Caco-2 (cell line): ENCODE measurements at places on chromosomes 5 and 9. TPM values are rescaled to one million over a fixed set of nuclear protein-coding genes. Genes with fewer than 3 reads are reported as not detected.

DNA sequence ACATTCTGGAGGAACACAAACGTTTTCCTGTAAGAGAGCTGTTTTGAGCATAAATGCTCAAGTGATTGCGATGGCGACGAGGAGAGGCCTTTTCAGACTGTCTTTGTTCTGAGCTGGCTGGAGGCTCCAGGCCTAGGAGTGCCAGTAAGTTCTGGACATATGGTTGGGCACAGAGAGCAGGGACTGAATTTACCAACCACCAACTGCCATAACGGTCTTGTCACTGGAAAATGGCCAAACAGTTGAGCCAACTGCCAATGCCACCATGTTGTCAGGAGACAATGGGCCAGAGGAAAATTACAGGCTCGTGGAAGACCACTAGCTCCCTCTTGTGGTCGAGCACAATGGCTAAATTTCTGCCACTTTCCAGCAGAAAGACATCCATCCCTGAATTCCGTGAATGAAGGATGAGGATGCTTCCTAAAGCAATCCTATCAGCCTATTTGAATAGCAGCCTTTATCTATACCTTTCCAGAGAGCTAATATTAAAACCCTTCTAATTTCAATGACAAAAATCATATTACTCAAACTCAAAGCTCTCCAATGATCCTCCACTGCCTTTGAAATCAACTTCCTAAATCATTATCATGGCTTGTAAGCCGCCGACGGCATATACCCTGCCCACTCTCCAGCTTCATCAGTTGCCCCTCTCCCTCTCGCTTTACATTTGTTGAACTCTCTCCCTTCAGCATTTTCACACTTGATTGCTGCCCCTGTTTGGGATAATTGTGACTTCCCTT, 66.9 kb upstream of the GLIS3 start:
- peak; percentile 38 for DNase-seq

Gene FOXD4L5
- total RNA-seq: 0.25 and 0.42 TPM in 2 replicates

GRCh38 chr9:119095072-119095471, 274.2 kb downstream of the BRINP1 start:
- DNase-seq: no peak

Gene PCDHA9
- not detected in 2 replicates for total RNA-seq

Gene ASPN
- not detected in 2 replicates for total RNA-seq

Gene CAVIN4
- total RNA-seq: 1.5 and 1.7 TPM in 2 replicates

- no peak for DNase-seq
These were observed 29.9 kb downstream of the SKP1 start for GRCh38 chr5:134146651-134147518.

Gene CNOT6
- total RNA-seq: 43.2 and 46.3 TPM in 2 replicates

GRCh38 chr9:14315875-14316601, 2.1 kb upstream of the NFIB start:
- DNase-seq: no peak

DNA sequence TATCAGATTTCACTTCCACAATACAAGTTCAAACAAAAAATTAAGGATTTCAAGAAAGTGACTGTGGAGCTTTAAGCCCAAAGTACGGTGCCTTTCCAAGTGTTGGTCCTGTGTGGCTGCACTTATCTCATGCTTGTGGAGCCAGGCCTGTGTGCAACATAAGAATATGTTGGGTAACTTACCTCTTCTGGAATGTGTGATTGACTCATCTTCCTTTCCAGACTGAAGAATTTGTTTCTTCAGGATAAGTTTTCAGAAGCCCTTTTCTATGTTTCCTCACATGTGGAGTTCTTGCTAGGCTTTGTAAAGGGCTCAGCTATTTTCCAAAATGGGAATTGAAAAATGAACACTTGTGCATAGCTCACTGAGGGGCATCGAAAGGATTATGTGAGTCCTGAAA, 485.1 kb upstream of the PAPPA start:
- no peak for DNase-seq

- no peak for DNase-seq
These were observed 1770.8 kb upstream of the CDH9 start for GRCh38 chr5:28808967-28809810.

Gene FAM151B
- 2.4 TPM in 2 replicates for total RNA-seq

- no peak for DNase-seq
These were observed 25.6 kb downstream of the TMEFF1 start for GRCh38 chr9:100498592-100498991.

Gene C9orf153
- 0.21 TPM in 1 of 2 replicates, not detected in the other for total RNA-seq

DNA sequence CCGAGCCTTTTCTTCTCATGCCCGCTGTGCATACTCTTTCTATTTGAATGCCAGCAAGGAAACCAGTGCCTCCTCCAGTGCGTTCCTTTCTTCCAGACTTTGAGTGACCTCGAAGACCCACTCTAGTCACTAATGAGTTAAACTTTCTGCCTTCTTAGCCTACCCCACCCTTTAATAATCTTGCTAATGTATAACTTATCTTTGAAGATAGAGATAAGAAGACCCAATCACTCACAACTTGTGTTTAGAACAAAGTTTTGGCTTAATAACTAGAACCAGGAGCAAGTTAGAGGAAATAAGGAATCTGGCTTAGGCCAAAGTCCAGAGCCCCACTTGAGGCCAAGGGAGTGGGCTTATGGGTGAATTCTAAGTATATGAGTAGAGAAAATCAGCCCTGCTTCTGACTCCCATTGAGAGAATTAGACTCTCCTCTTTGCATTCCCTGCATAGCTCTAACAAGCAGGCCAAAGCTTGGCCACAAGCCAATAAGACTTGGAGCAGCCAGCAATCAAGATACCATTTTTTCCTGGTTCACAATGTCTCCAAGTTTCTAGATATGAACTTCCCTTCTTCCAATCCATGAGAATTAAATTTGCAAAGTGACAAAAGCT, 181.5 kb upstream of the PIK3R1 start:
- peak; percentile 61 for DNase-seq

DNA sequence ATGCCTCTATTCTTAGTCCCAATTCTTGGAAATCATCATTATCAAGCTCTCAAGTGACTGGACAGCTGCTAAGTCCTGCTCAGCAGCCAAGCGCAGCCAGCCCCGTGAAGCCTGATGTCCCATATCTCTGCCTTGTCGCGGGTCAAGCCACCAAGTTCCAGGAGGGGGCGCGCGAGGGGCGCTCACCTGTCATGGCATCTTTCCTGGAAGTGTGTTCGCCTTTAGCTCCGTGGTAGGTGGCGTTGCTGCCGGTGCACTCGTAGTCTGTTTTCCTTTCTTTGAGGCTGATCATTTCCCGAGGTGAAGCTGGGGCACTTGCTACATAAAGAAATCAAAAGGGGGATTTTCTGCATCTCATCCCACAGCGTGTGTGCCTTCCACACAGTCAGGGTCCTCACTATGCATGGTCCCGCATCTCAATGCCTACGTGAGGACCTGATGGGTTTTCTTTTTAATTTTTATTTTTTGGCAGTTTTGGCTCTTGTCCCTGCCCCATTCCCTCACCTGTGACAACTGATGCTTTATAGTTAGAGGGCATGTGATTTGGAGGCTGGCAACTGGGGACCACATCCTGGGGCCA, 227.0 kb upstream of the DAP start:
- peak; percentile 46 for DNase-seq

Gene HTR4
- not detected in 2 replicates for total RNA-seq

- DNase-seq: no peak
These were observed 509.1 kb downstream of the RASEF start for GRCh38 chr9:82553654-82554366.

DNA sequence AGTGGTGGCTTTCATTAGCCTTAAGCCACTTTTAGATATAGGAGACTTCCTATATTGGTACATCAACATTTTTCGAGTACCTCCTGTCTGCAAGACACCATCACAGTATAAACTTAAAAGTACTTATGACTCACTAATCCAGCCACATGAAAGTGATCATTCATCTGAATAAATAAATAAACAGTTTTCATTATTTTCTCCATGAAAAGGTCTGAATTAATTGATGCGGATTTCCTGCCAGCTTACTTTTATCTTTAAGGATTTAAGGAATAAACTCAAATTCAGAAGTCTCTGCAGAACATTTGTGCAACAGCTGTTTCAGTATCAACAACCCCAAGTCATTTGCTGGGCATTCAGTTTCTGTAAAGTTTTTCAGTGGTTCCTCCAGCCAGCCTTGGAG, 4.0 kb downstream of the SAP30L start:
- no peak for DNase-seq

Gene COL5A1
- 4.8 and 5.7 TPM in 2 replicates for total RNA-seq

Gene ZFP2
- 0.29 and 0.35 TPM in 2 replicates for total RNA-seq

GRCh38 chr9:83920469-83920926, 734 bp downstream of the KIF27 start:
- DNase-seq: no peak

GRCh38 chr9:132731230-132731629, 61.0 kb downstream of the GTF3C4 start:
- no peak for DNase-seq

Gene NDFIP1
- total RNA-seq: 49.0 and 51.6 TPM in 2 replicates

- no peak for DNase-seq
These were observed 294.2 kb upstream of the CYLC2 start for GRCh38 chr9:102700936-102701335.

DNA sequence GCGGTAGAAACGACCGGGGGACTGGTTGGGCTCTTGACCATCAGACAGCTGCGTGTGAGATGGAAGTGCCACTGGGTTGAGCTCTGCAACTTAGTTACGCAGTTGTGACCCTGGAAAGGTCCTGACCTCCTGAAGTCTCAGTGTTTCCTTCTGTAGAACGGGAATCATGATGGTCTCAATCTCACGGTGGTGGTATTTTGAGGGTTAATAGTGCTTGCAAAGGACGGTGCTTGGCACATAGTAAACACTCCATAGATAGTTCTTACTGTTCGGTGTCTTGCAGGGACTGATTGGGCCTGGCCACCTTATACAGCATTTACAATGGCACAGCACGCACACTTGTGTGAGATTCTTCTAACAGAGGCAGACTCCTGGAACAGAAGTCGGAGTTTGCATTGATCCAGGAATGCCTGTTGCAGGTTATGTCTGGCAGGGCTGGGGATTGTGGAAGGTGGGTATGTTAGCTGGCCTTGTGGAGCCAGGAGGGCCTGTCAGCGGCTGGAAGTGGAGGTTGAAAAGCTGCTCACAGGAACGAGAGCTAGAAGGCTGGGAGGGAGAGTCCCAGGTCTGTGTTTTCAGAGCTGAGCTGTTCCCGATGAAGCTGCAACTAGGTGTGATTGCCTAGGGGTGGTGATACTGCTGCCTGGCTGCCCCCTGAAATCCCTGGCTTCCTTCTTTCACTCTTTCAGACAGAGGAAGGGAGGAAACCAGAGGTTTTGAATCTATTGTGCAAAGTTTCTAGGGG, 962 bp upstream of the TXN start:
- no peak for DNase-seq

DNA sequence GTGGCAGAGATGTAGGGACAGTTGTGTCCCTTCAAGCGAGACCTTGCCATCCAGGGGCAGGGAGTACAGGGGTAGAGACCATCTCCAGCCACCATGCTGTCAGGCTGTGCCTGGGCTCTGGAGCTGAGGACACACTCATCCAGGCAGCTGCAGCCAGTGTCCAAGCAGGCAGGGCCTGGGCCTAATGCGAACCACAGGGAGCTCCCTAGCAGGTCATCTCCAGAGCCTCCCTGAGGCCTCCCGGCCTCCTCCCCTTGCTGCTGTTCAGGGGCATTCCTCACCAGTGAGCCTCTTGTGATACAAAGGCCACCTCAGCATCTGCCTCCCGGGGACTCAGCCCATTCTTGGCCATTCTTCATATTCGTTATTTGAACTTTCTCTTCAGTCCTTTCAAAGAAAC, 35.0 kb downstream of the TPPP start:
- DNase-seq: no peak

DNA sequence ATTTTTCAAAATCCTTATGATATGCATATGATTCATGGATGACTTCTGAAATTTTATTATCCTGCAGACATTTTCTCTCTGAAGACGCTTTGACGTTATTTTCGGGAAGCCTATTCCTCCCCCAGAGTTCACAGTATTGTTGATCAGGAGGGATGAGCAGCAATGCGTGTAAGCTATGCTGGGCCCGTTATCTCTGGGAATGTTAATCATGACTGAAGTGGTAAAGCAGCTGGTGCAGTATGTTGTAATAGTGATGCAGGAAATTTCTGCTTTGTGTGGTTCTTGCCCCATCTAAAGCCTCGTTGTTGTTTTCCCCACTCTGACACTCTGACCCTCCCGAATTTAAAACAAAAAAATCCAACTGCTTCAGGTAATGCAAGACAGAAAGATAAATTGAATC, 1797.8 kb upstream of the WWC1 start:
- no peak for DNase-seq

Gene ARHGEF28
- 4.6 and 7.5 TPM in 2 replicates for total RNA-seq

Gene PCDHGB2
- 1.00 and 1.3 TPM in 2 replicates for total RNA-seq

GRCh38 chr9:14780251-14780650, 57.7 kb upstream of the CER1 start:
- DNase-seq: no peak

- no peak for DNase-seq
These were observed 136.1 kb downstream of the RGS3 start for GRCh38 chr9:113599646-113600022.

Gene SLC6A3
- total RNA-seq: not detected in 2 replicates

Gene COL15A1
- total RNA-seq: not detected in 2 replicates

Gene PCDHGB6
- 2.5 and 2.8 TPM in 2 replicates for total RNA-seq

GRCh38 chr9:19807182-19807892, 18.5 kb upstream of the SLC24A2 start:
- no peak for DNase-seq

Gene ZNF608
- 17.5 and 24.0 TPM in 2 replicates for total RNA-seq

Gene IFNB1
- total RNA-seq: not detected in 2 replicates

Gene SNCB
- not detected in 2 replicates for total RNA-seq

GRCh38 chr5:176916337-176916736, 17.2 kb upstream of the HK3 start:
- no peak for DNase-seq

GRCh38 chr5:59279979-59280378, 613.5 kb downstream of the PDE4D start:
- DNase-seq: no peak

- DNase-seq: no peak
These were observed 87.3 kb downstream of the LHFPL2 start for GRCh38 chr5:78561261-78561660.

- no peak for DNase-seq
These were observed 69.7 kb upstream of the RANBP3L start for GRCh38 chr5:36371366-36371765.

- no peak for DNase-seq
These were observed 5.6 kb upstream of the CYSTM1 start for GRCh38 chr5:140169410-140169809.

DNA sequence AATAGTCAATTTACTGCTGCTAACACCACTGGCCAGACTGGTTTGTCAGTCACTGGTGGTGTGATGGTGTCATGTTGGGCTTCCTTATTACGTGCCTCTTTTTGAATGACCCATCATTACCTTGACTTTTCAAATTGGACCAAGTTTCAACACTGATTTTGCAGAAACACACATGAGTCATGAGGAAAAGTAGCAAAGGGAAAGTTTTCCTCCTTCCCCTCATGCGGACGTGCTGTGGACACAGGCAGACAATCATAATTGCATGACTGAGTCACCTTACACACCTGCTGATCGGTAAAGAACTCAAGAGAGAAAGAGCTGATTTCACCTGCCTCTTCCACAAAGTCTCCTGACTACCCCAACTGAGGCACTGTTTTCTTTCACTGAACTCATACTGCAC, 324.5 kb downstream of the ARRDC3 start:
- DNase-seq: no peak

- no peak for DNase-seq
These were observed 36.5 kb upstream of the CTSV start for GRCh38 chr9:97075289-97075985.

- no peak for DNase-seq
These were observed 88.2 kb downstream of the DCP2 start for GRCh38 chr5:113064806-113065205.

- no peak for DNase-seq
These were observed 6.9 kb downstream of the FAM163B start for GRCh38 chr9:133602277-133602676.

GRCh38 chr5:13478831-13479465, 465.5 kb downstream of the DNAH5 start:
- DNase-seq: peak; percentile 60
